SK-N-DZ (cell line): ENCODE measurements at places on chromosomes 16 and 17.

DNA sequence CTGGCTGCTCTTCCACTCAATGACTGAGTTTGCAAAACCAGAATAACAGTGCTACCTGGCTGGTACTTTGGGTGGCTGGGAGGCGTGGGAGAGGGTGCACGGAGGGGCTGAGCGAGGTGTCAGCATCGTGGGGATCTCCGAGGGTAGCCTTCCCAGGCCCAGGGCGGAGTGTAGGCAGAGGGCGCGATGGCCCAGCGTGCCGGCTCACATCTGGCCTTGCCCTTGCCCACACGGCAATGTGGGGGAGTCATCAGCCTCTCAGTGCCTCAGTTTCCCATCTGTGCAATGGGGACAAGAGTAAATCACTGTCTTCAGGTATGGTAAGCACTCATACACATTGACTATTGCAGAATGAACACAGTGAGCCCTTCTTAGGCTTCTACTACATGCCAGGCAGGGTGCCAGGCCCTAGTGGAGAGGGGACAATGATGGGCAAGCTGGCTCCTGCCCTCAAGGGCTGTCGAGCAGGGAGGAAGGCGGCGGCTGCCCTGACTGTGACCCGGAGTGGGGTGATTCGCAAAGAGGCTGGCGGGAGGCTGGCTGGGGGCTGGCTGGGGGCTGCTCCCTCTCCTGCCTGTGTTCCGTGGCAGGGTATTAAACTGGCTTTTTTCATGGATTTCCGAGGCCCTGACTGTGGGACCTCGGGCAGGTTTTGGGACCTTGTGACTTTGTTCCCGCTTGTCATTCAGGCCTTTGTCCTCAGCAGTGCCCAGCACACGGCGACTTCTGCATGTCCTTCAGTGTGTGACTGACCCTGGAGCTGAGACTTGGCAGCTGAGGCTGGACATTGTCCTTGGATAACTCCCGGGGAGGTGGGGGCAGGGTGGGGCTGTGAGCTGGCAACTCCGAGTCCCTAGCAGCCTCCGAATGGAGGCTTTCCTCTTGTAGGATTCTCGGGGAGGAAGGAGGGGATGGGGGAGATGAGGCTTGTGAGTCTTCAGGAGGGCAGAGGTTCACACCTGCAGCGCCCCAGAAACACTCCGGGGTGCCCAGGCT, 243.1 kb downstream of the SEC14L1 start:
- no peak for DNase-seq

DNA sequence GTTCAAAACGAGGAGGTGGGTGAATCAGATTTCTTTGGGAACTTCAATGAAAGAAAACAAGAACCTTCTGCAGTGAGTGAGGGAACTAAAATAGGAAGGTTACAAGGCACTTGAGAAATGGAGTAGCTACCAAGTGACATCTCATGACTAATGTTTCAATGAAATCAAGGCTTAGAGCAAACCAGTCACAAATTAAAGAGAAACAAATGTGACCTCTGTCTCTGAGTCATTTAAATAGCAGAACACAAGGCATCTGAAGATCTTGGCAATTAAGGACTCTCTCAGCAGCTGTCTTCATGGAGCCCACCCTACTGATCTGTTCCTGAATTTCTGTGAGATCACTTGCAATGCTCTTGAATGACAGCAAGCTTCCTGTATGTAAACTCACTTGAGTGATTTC, 109.5 kb downstream of the CDH11 start:
- DNase-seq: no peak

DNA sequence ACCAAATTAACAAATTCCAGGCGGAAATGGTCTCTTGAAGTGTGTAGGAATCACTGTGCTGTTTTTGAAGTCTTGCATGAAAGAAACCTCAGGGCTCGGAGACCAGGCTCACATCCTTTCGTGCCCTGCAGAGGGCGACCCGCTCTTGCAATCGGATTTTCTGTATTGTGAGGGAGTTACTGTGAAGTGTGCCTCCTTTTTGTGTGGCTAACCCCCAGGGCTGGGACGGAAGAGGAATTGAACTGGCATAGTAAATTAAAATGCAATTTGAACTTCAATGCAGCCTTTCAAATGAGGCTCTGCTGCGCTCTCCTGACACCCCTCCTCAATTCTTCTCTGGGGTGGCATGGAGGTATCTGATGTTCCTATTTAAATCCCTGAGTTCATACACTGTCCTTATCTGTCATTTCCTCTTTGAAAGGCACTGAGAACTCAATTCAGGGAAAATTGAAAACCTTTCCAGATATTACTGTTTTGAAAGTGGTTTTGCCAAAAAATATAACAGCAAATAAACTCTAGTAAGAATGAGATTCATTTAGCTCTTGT, 51.5 kb upstream of the MGAT5B start:
- DNase-seq: peak; percentile 74

DNA sequence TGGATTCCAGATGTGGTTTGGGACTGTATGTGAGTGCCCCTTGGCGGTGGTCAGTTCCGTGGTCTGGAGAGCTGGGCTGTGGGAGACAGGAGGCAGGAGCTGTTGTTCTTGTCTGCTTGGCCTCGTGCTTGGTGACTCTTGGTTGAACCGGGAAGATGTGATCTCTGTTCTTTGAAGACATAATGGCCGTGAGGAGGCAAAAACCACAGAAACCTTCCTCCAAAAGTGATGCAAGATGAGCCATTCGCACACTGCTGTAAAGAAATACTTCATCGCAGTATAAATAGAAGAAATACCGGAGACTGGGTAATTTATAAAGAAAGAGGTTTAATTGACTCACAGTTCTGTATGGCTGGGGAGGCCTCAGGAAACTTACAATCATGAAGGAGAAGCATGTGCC, 128.8 kb downstream of the RAP1GAP2 start:
- DNase-seq: no peak

DNA sequence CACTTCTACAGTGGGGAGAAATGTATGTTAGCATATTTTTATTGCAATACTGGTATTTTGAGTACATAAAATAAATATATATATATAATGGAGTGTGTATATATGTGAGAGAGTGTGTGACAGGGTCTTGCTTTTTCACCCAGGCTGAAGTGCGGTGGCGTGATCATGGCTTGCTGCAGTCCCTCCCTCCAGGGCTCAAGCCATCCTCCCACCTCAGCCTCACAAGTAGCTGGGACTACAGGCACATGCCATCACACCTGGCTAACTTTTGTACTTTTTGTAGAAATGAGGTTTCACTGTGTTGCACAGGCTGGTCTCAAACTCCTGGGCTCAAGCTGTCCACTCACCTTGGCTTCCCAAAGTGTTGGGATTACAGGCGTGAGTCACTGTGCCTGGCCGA, 4.1 kb downstream of the CYLD start:
- DNase-seq: no peak

DNA sequence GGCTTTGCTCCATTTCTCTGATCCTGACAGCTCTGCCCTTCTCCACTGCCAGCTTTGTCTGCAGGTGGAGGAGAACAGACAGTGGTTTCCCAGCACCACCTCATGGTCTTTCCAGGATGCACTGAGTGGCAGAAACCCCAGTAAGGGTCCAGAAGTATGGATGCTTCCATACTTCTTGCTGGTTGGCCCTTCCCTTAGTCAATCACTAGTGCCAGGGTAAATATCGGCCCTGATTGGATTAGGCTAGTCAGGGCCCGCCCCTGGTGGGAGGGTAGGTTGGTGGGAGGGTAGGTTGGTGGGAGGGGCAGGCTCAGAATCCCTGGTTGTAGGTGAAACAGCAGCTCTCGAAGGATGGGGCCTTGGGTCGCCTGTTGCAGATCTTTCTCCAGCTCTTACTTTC, 10.2 kb downstream of the RNF213 start:
- DNase-seq: peak; percentile 81

- DNase-seq: no peak
Observed at GRCh38 chr17:43006639-43007551, at the start of gene IFI35. Gene IFI35 (plus strand): TSS chr17:43006784. CDS start chr17:43006948, 164 bp downstream.

DNA sequence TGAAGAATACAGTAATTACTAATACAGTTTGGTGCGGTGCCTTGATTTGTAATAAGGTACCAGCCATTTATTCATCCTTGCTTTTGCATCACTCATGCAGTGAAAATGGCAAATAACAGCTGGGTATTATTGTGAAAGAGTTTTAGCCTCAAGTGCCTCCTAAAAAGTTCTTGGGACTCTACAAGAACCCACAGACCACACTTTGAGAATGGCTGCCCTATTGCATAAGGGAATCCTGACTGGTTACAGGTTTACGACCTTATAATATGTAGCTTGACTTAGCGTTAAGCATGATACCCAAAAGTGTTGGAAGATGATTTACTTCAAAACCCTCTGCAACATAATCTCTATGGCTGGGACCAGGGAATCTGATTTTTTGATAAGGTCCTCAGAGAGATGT, 4.2 kb downstream of the MYH13 start:
- DNase-seq: no peak

DNA sequence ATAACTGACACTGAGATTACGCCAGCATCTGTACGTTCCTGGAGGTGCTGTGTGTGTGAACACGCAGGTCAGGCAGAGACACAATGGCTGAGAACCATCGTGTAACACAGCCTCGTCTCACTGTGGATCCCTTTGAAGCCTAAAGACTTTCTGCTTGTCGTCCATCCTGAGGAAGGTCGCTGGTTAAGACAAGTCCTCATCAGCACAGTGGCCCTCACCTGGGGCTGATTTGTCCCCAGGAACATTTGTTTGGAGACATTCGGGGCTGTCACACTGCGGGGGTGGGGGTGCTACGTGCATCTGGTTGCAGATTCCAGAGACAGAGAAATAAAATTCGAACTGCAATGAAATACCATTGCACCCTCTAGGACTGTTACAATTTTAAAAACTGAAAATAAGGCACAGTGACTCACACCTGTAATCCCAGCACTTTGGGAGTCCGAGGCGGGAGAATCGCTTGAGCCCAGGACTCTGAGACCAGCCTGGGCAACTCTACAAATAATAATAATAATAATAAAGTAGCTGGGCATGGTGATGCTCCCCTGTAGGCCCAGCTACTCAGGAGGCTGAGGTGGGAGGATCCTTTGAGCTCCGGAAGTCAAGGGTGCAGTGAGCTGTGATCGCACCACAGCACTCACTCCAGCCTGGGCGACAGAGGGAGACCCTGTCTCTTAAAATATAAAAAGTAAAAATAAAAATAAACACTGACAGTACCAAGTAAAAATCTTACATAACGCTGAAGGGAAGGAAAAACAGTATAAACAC, 112.0 kb upstream of the METRNL start:
- no peak for DNase-seq

DNA sequence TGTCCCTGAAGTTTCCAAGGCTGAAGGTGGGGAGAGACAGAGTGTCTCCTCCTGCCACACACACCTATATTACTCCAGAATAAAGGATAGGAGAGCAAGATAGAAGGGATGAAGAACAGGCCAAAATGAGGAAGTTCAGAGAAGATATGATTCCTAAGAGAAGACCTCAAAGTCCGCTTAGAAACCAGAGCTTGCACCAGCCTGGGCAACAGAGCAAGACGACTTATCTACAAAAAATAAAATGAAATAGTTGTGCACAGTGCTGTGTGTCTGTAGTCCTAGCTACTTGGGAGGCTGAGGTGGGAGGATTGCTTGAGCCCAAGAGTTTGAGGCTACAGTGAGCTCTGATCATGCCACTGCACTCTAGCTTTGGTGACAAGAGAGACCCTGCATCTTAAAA, 128.2 kb downstream of the HS3ST3B1 start:
- DNase-seq: no peak

GRCh38 chr17:45243750-45244149, 18.1 kb downstream of the SPATA32 start:
- no peak for DNase-seq

- no peak for DNase-seq
Observed at GRCh38 chr16:79871906-79872305, 271.4 kb upstream of the MAF start.

- no peak for DNase-seq
Observed at GRCh38 chr17:56979091-56979480, 1.2 kb downstream of the SCPEP1 start.

DNA sequence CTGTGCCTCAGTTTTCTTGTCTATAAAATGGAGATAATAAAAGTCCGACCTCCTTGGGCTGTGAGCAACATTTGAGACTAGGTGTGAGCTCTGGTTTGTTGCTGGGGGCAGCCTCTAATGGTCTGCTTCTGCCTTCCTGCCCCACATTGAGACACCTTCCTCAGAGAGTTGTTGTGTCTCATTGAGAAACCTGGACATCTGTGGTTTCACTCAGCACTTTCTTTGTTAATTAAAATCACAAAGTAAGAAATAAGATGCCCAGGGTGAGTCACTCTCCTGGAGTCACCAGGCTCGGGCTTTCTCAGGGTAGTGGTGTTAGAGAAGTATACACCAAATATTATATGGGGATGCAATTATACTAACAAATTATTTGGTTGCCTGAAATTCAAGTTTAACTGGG, 389.2 kb upstream of the SALL1 start:
- DNase-seq: no peak

DNA sequence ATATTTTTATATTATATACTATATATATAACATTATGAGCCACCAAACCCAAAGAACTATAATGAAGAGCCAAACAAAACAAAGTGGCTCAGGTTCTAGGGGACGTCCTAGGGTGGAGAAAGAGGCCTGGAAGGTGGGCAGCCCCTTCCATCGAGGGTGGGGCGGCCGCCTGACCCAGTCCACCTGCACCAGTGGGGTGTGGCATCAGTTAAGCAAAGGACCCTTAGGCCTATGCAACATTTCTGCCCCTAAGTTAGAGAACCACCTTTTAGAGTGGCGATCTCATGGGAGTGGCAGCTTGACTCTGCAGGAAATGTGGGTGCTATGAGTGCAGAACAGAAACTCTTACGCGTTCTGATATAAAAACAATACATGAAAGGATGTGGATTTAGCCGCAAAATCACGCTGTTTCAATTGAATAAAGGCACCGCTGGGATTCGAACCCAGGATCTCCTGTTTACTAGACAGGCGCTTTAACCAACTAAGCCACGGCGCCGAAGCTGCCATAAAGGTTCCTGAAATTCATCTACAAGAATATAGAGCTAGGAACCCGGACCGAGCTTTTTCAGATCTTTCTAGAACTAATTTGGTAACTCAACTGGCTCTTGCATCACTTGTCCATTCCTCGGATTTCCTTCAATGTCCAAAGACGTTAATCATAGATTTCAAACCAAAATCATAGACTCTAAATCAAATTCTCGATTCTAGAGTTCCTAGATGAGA, 15.6 kb upstream of the AURKB start:
- peak; percentile 79 for DNase-seq

DNA sequence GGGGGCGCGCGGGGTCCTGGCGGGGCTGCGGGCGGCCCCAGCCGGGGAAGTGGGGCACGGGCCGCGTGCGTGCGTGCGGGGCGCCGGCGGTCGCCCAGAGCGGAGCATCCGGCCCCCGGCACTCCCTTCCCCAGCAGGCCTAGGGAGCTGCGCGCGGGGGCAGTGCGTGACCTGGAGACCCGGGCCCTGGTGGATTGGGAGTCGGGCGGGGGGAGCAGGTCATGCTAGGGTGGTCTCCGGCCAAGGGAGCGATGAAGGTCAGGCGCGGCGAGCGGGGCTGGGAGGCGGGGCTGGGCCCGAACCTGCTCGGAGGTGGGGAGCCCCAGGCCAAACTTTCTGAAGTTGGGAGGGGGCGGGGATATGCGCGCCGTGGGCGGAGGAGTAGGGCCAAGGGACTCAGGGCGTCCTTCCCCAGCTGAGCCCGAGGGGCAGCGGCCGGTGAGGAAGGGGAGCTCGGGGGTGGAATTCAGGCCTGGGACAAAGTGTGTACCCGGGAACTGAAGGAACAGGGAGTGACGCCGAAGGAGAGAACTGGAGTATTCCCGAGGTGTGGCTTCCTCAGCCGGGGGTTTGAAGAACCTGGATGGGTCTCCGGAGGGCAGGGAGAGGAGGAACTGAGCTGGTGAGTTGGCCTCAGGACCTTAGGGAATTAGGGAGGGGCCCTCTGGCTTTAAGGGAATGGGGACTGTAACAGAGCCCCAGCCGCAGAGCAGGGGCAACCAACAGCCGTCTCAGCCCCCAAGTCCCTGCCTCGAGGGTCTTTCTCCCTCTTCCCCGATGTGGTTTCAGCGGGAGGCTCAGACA, 589 bp downstream of the XYLT2 start:
- no peak for DNase-seq
